Mucosa of descending colon (tissue), 3 donors: ENCODE measurements at places on chromosomes 6 and 20. TPM values are rescaled to one million over a fixed set of nuclear protein-coding genes. Genes with fewer than 3 reads are reported as not detected.

GRCh38 chr6:11930240-11930639 is 81.9 kb upstream of the HIVEP1 start:
- no peak for DNase-seq

DNA sequence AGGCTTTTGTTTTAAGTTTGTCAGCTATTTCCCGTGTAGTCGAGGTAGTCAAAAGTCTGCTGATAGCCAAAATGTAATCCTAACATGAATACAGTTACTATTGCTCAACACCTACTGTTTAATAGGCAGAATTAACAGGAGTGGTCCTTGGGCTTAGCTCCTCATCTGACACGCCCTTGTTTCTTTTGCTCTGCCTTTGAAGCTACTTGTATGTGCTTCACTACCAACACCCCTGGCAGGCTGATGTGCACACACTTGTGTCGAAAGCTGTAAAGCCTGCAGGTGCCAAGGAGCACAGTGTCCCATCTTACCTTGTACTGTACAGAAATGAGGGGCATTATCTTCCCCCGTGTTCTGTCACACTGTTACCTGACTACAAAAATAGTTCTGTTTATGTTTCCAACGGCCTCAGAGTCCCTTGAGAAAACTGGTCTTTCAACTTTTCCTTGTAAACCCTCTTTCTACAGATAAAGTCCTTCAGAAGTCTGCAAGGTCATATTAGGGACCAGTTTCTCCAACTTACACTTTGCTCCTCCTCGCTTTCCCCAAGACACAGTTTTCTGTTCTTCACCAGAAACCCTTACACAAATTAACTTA is 9.3 kb downstream of the SDHAF4 start:
- DNase-seq: no peak

- DNase-seq: peak; percentile 74
These were observed 21.4 kb upstream of the PREP start for GRCh38 chr6:105424175-105424783.

GRCh38 chr6:91497770-91498169 is 910.9 kb upstream of the MAP3K7 start:
- DNase-seq: no peak

- no peak for DNase-seq
These were observed 16.7 kb downstream of the GOPC start for GRCh38 chr6:117585647-117586046.

- no peak for DNase-seq
These were observed 2.4 kb downstream of the C6orf47 start for GRCh38 chr6:31658158-31658688.

GRCh38 chr20:63533388-63533787 is 3.8 kb downstream of the PTK6 start:
- DNase-seq: peak; percentile 33

DNA sequence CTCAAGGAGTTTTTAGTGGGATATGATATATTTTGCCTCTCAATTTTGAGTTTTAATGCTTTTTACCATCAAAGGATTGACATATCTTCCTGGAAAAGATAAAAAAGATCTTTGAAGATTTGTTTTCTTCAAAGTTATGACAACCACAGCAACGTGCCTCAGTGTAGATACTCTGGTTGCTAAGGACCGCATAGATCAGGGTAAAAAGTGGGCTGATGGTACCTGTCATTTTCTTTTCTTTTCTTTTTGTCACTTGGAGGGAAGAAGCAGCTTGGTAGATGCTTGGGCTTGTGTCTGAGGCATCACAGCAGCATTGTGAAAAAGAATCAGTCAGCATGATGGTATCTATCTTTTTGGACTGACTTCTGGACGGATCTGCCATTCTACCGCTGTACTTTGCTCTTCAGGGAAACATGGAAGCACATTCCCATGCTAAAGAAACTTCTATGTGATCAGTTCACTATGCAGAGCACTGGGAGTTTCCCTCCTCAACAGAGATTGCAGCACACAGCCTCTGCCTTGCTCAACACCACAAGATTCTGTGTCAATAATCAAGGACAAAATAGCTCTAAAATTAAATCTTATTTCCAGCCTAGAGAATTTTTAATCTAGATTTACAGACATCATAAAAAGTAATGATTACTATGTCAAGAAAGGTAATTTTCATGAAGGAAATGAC is 54.8 kb upstream of the SGK1 start:
- peak; percentile 52 for DNase-seq

- no peak for DNase-seq
These were observed 8.0 kb downstream of the MMUT start for GRCh38 chr6:49454787-49455709.

GRCh38 chr20:61611401-61612180 is 359.5 kb downstream of the CDH4 start:
- no peak for DNase-seq

DNA sequence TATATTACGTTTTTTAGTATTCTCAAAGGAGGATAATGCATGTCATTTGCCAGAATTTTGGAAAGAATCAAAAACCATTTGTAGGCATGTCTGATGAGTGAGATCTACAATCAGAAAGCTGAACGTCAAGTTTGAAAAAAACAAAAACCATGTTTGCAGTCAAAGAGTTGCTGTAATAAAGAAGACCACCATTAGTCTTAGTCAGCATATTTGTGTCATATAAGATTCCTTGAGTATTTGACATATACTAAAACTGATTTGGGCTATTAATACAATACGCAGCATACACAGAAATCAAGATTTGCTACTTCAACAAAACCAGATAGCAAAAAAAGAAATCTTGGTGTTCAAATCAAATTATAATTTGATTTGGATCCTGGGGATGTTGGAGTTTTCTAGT is 247.5 kb downstream of the SAMD5 start:
- DNase-seq: no peak

DNA sequence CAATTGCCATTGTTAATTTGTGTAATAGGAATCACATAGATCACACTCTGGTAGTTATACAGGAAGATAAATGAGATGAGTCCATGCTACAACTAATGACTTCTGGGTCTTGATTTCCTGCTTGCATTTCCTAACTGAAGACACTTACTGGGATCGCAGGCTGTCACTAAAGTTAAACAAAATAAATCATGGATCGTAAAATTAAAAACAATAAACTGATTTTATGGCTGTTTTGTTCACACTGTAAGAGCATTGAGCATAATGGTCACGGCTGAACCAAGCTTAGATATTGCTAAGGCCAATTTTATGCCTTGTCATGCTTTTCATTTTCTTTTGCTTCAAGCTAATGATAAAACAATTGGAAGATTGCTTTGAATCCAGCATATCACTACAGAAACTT is 332.5 kb upstream of the CITED2 start:
- DNase-seq: no peak

GRCh38 chr6:146876271-146877151 is 277.7 kb downstream of the ADGB start:
- DNase-seq: no peak

- no peak for DNase-seq
These were observed 61.3 kb upstream of the PMEPA1 start for GRCh38 chr20:57770852-57771720.

DNA sequence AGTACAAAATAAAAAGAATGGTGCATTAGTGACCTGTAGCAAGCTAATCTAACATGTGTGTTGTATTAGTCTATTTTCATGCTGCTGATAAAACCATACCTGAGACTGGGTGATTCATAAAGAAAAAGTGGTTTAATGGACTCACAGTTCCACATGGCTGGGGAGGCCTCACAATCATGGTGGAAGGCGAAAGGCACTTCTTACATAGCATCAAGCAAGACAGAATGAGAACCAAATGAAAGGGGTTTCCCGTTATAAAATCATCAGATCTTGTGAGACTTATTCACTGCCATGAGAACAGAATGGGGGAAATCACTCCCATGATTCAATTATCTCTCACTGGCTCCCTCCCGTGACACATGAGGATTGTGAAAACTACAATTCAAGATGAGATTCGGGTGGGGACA is 45.4 kb upstream of the AIG1 start:
- DNase-seq: no peak

- no peak for DNase-seq
These were observed 587.2 kb downstream of the PRKN start for GRCh38 chr6:162140251-162140852.

- DNase-seq: no peak
These were observed 175.4 kb upstream of the PRND start for GRCh38 chr20:4546342-4546741.

GRCh38 chr6:34583861-34584604 is 27.9 kb upstream of the SPDEF start:
- no peak for DNase-seq

DNA sequence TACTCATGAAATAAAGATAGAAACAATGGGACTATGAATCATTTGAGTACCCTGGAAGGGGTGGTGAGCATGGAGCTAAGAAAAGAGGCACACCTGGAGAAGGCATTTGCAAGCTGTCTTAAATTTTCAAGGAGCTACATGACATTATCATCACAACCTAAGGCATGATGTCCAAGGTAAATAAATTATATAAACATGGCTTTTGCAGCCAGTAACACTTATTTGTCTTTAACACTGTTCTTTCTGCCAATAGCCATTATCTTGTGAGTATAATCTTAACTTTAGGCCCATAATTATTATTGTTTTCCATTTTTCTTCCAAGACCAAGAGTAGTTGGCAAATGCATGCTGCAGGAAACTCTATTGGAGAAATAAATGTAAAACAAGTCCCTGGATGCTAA is 63.7 kb downstream of the ALDH5A1 start:
- no peak for DNase-seq

DNA sequence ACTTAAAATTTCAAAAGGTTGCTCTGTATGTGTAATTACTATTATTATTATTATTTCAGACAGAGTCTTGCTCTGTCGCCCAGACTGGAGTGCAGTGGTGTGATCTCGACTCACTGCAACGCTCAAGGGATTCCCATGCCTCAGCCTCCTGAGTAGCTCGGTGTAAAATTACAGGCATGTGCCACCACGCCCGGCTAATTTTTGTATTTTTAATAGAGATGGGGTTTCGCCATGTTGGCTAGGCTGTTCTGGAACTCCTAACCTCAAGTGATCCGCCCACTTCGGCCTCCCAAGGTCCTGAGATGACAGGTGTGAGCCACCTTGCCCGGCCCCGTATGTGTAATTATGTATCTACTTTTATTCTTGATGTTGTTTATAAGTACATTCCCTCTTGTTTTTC is 65.3 kb upstream of the ZNF217 start:
- no peak for DNase-seq

- DNase-seq: peak; percentile 13
These were observed 341.8 kb downstream of the SYNE1 start for GRCh38 chr6:152295346-152295745.

GRCh38 chr6:146153040-146153758 is 124.3 kb downstream of the GRM1 start:
- DNase-seq: no peak

Gene BPI
- not detected for total RNA-seq

Gene HMGCLL1
- 0.27 TPM for total RNA-seq

Gene ELOVL2
- 0.12 TPM for total RNA-seq

Gene SYCP2L
- 0.12 TPM for total RNA-seq

Gene LHFPL5
- total RNA-seq: not detected

Gene TINAG
- 28.1 TPM for total RNA-seq

Gene NINL
- 1.8 TPM for total RNA-seq

Gene FLRT3
- total RNA-seq: 2.7 TPM

Gene CASS4
- total RNA-seq: 0.77 TPM

Gene BTBD3
- total RNA-seq: 45.9 TPM

Gene SLC26A8
- 1.0 TPM for total RNA-seq

Gene RPRD1B
- total RNA-seq: 28.2 TPM

Gene CLVS2
- 0.19 TPM for total RNA-seq
